Stimulated activated CD4-positive, alpha-beta T cell treated with anti-CD3 and anti-CD28 coated beads, Interleukin-15, amount 100 ng/mL, for 24 hours (primary cell): ENCODE measurements at places on chromosomes 5 and 9.

- no peak for DNase-seq
Observed at GRCh38 chr5:77996943-77997342, 220.8 kb upstream of the TBCA start.

DNA sequence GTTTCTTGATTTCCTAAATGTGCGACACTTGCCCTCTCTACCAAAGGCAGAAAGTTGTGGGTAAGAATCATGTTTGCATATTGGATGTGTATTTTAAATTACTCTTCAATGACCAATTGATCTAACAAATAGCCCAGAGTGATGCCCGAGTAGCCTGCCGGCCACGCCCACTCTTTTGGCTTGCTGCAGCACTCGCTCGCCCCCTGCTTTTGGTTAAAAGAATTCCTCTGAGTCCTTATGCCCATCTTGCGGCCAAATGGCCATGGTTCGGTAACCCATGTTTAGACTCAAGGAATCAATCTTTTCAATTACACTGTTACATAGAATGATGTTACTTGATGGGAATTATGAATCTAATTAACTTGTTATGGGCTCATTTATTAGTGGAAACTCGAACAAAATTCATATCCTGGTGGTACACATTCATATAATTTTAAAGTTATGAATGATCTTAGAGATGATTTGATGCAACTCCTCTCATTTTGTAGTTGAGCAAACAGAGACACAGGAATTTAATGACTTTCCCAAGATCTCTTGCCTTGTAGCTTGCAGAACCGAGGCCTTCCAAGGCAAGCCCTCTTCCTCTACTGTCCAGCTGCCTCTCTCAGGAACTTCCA lies 36.5 kb downstream of the PPIC start:
- DNase-seq = peak; percentile 32

- no peak for DNase-seq
Observed at GRCh38 chr5:150515446-150515845, 7.5 kb downstream of the NDST1 start.

- no peak for DNase-seq
Observed at GRCh38 chr9:92882276-92882675, 4.4 kb upstream of the ZNF484 start.
